Mononuclear cell (primary cell): ENCODE measurements at places on chromosomes 1 and 21. TPM values are rescaled to one million over a fixed set of nuclear protein-coding genes. Genes with fewer than 3 reads are reported as not detected.

The AGO4 gene
- 22.2 TPM for total RNA-seq

The CAPN8 gene
- not detected for total RNA-seq

The OR2T35 gene
- 0.42 TPM for total RNA-seq

The PTPRC gene
- total RNA-seq = 1,024 TPM

The DMRTA2 gene
- total RNA-seq = under 0.01 TPM

The ASCL5 gene
- not detected for total RNA-seq

The SRSF4 gene
- total RNA-seq = 55.6 TPM

The SYTL1 gene
- total RNA-seq = 44.3 TPM

The CHTOP gene
- total RNA-seq = 75.2 TPM

The MAP3K7CL gene
- total RNA-seq = 119 TPM

The GJA9 gene
- total RNA-seq = not detected

The ALX3 gene
- not detected for total RNA-seq

The SMIM1 gene
- total RNA-seq = 0.73 TPM

The LCE3C gene
- not detected for total RNA-seq

The ATAD3C gene
- 0.63 TPM for total RNA-seq

The ASTN1 gene
- total RNA-seq = not detected

The WNT2B gene
- 0.31 TPM for total RNA-seq

The NBPF10 gene
- 3.3 TPM for total RNA-seq

The ICOSLG gene
- 15.4 TPM for total RNA-seq

The ANKRD34A gene
- total RNA-seq = 0.42 TPM

The IRF2BP2 gene
- 465 TPM for total RNA-seq

The PPIE gene
- total RNA-seq = 20.7 TPM

The NPPB gene
- total RNA-seq = not detected

The CD247 gene
- total RNA-seq = 162 TPM

The EFNA3 gene
- 0.21 TPM for total RNA-seq

The ID3 gene
- total RNA-seq = 47.3 TPM

The LRRC38 gene
- not detected for total RNA-seq

The OBSCN gene
- total RNA-seq = 26.3 TPM

The SLC44A3 gene
- total RNA-seq = 0.10 TPM

The NCAM2 gene
- 0.10 TPM for total RNA-seq

The TRIM45 gene
- 0.21 TPM for total RNA-seq

The GPATCH4 gene
- 15.0 TPM for total RNA-seq

The GRIK3 gene
- total RNA-seq = under 0.01 TPM

The COL6A1 gene
- total RNA-seq = 1.4 TPM

The KPRP gene
- not detected for total RNA-seq

The PHACTR4 gene
- total RNA-seq = 14.1 TPM

The SLAMF1 gene
- total RNA-seq = 30.0 TPM
